ENCODE measurements at places on chromosomes 3 and 15.

- DNase-seq, result peak; percentile 27
Observed at GRCh38 chr15:75347222-75348033, 589 bp downstream of the NEIL1 start.

DNA sequence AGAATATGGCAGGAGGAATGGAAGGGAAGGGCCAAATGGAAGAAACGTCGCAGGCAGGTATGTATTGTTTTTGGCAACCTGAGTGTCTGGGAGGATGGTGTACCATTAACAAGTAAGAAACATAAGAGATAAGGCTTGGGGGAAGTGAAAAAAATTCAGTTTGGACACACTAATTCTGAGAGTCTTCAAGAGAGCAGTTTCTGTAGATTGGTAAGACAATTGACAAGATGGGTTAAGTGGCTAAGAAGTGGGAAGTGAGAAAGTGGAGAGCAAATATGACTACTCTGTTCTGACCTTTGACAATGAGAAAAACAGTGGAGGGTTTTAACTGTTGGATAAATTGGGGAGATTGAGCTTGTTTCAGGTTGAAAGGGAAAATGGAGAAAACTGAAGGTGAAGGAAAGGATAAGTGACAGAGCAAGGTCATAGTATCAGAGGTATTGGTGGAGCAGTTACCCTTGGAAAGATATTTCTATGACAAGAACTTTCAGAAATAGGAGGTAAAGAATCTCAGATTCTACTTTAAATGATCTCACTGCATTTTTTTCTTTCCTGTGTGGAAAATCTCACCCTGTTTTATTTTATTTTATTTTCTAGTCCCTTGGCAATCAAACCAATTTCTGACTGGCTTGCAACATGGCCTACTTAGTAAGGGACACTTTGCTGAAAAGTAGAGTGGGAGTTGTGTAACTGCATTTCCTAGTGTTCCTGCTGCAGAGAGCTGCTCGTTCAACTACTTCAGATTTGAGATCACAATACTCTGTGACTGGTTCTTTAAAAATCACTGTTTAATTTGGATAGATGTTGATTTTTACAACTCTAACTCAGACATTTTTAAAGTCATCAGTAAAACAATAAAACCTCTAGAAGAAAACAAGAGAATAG, 23.1 kb upstream of the GABPB1 start:
- no peak for DNase-seq

- DNase-seq, result no peak
Observed at GRCh38 chr3:98692787-98693473, 70.2 kb upstream of the ST3GAL6 start.

- no peak for DNase-seq
Observed at GRCh38 chr3:65974509-65974908, 64.2 kb downstream of the MAGI1 start.

DNA sequence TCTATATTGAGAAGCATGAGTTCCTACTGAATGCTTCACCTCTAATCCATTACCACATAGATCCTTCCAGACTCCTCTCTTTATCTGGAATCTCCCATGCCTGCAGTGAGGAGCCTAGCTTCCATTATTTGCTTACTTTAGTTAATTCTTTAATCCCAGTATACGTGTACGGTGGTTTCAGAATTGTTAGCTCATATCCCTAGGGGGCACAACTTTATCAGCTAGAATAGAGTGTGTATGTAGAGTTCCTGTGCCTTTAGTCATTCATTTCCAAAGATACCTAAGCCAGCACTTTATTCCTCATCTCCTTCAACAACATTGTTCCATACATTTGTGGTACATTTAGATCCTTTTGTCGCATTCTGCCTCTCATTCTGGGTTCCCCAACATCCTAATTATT, 226.0 kb downstream of the TJP1 start:
- no peak for DNase-seq

DNA sequence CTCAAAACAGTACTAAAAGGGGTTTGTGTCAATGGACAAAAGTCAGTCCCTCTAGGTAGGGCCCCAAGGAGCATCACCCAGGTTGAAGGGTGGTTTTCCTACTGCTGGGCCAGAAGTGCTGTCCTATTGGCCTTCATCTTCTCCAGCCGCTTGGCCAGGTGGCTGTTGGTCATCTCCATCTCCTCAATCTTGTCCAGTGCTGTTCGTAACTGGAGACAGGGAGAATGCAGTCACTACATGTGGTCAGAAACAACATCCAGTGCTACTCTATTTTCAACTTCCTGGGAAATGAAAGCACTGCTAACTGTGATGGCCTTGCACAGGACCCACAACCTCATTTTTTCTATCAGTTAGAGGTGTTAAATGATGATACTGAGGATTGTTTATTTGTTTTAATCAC, 60.4 kb downstream of the MLH1 start:
- no peak for DNase-seq

DNA sequence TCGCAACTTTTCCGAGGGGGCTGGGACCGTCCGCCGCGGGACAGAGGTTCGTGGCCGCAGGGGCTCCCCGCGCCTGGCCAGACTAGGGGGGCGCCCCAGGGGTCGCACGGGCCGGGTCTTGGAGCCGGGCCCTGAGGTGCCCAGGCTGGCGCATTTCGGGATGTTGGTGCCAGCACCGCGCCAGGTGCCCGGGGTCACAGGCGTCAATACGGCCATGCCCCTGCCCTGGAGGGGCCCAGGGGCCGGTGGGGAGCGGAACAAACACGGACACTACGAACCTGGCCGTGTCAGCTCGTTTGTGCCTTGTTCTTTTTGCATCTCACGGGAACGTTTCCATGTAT, 366 bp downstream of the TM6SF1 start:
- DNase-seq, result no peak

- DNase-seq, result no peak
Observed at GRCh38 chr3:191263850-191264249, 64.8 kb downstream of the OSTN start.

GRCh38 chr15:40238532-40239403, at the start of gene PAK6:
TSS of gene PAK6 (plus strand) at chr15:40239063. CDS start at chr15:40264786, 25,723 bp downstream.
- DNase-seq, result peak; percentile 27

DNA sequence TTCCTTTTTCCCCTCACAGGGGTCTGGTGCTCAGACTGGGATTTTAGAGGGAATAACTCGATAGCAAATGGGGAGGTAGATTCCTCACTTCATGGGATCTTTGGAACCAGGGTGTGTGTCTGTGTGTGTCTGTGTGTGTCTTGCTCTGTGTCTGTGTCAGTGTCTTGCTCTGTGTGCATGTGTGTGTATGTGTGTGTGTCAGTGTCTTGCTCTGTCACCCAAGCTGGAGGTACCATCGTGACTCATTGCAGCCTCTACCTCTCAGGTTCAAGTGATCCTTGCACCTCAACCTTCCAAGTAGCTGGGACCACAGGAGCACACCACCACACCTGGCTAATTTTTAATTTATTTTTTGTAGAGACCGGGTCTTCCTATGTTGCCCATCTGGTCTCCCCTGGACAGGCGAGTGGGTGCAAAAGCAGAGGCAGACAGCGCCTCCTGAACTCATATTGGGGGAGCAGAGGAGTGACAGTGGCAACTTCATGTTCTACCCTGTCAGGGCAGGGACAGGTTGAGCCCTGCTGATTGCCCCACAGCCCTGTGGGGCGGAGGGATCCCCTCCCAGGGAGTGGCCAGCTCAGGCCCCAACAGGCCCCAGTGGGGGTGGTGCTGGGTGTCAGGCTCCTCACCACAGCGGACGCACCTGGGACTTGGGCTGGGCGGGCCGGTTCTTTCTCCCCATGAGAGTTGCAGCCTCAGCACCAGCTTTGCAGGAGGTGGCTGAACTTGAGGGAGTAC, 10.4 kb upstream of the SEMA4B start:
- no peak for DNase-seq

All from stimulated activated CD4-positive, alpha-beta T cell treated with anti-CD3 and anti-CD28 coated beads, Interleukin-1b, Interleukin-23, amount 100 ng/mL, for 4 hours (primary cell).